HAP-1 (cell line): ENCODE measurements at places on chromosomes 2 and 18.

- no peak for DNase-seq
These were observed 378 bp downstream of the WDPCP start for GRCh38 chr2:63587814-63588384.

- no peak for DNase-seq
These were observed 61.1 kb downstream of the XRCC5 start for GRCh38 chr2:216170076-216170763.

- DNase-seq = peak; percentile 44
These were observed 199.9 kb downstream of the BCL2 start for GRCh38 chr18:63119647-63120046.

DNA sequence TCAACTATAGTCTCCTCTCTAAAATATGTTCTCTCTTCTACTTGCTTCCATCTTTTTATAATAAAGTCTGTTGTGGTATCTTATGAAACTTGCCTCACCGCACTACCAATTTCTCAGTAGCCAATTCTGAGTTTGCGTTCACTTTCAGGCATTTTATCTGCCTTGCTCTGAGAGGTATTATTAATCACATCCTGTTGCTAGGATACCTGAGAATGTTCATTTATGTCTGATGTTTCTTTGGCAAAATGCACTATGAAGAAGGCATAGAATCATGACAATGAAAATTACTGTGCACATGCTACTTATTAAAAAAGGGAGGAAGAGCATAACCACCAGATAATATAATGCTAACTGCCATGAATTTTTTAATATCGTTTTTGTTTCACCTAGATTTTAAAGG lies 130.2 kb downstream of the CHST9 start:
- no peak for DNase-seq

DNA sequence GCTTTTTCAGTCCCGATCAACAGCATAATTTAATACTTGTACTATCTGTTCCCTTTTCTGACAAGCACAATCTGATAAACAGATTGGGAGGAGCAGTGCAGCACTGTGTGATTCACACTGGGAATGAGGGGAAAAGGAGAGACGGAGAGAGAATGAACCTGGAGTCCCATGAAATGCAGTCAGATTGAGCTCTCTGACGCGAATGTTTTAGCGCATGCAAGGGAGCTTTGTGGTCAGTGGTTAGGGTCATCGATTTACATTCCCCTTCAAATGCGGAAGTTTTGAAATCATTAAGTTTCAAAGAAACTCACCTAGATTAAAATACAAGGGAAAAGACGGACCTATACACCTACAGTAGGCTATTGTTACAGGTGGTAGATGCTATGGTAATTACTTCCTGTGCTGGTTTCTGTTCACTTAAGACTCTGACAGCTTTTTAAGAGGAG lies 99.6 kb downstream of the KCTD1 start:
- DNase-seq = no peak

DNA sequence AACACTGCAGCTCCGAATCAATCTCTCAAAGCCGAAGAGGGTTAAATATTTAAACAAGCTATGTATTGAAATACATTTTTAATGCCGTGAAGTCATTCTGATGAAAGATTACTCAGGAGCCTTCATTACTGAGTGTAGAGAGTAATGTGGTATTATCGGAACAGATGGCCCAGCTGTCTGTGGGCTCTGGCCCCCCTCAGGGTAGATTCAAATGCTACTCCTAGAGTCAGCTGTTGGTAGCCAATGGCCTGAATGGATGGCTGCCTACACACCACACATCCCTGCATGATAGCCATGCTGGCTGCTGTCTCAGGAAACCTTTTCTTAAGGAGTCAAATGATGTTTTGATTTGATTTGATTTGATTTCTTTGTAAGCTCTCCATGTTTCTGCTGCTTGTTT lies 732.3 kb upstream of the CELF4 start:
- DNase-seq = no peak

DNA sequence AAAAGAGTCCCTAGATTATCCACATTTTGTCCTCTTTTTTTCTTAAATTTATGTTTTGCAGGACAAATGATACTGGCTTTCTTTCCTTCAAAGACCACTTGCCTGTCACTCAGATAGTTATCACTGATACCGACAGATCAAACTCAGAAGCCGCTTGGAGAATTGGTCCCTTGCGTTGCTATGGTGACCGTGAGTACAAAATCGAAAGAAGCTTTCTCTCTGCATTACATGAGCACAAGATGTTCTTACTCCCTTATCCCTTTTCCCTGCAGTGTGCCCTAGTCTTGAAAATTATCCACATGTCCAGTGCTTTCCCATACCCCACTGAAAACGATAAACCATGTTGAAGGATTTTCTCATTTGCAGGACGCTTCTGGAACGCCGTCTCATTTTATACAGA lies 738.5 kb downstream of the CNTNAP5 start:
- no peak for DNase-seq
